ENCODE measurements at places on chromosomes 6 and 20.
A peak's percentile ranks its signal among the peaks of the same experiment; 100 is the strongest.

GRCh38 chr6:150394899-150395295 is 26.1 kb downstream of the IYD start:
- no peak for DNase-seq

DNA sequence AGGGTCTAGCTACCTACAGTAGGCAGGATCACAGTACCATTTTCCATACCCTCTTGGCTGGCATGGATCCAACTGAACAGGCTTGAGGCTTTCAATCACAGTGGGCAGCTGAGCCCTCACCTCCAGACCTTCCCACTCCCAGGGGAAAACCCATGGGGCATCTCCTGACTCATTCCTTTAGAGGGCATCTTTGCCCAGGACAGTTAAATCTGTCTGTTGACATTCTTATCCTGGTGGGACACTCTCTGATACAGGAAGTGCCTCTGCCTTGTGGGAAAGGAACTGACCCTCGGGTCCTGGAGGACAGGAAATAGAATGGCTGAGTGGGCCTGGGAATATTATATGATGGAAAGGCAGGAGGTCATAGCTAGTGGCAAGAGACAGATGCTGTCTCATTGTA is 10.2 kb upstream of the EPB41L1 start:
- no peak for DNase-seq

- no peak for DNase-seq
Measured at GRCh38 chr20:4740774-4741431, 19.2 kb downstream of the PRND start.

DNA sequence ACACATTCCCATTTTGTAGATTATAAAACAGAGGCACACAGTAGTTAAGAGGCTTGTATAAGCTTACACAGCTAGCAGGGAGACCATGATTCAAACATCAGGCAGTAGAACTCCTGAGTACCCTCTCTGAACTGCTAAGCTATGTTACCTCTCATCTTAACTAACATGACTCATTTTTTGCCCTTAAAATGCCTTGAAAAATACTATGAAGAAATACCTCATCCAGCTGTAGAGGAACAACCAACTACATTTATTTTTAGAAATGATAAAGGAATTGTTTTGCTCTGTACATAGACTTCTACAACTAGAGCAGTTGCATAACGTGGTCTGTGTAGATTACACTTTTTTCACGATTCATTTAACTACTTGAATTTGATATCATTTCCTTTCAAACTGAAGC is 102.1 kb downstream of the FLRT3 start:
- DNase-seq = peak; percentile 39

DNA sequence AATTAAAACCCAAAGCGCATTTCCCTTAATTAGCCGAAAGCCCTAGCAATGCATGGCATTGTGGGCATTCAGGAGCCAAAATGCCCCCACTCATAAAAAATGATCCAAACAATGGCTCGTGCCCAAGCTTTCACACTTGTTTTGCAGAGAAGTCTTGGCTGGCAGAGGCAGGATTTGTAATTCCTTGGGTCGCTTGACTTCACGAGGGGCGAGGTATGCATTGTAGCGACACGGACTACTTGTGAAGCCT is 613 bp upstream of the SASH1 start:
- peak; percentile 65 for DNase-seq
